ENCODE measurements at places on chromosomes 2 and 18. TPM values are rescaled to one million over a fixed set of nuclear protein-coding genes. Genes with fewer than 3 reads are reported as not detected.

- DNase-seq = no peak
Measured at GRCh38 chr2:104851291-104852089, 2.4 kb upstream of the POU3F3 start.

The C1QL2 gene
- total RNA-seq = 0.27 TPM

DNA sequence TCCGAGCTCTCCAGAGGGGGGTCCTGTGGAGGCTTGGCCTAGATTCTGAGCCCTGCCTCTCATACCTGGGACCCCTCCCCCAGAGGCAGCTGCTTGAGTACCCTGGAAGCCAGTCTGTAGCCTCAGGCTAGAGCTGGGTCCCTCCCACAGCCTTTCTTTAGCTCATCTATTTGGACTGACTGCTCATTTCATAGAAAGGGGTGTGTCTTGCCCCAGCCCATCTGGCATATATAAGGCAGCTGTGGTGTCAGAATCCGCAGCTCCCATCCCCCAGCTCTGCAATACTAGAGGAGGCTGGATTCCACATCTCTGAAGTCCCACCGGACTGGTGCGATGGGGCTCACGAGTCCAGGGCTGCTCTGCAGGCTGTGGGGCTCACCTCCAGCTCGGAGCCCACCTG, 26.1 kb downstream of the MPHOSPH10 start:
- no peak for DNase-seq

The PROKR1 gene
- total RNA-seq = 2.7 TPM

DNA sequence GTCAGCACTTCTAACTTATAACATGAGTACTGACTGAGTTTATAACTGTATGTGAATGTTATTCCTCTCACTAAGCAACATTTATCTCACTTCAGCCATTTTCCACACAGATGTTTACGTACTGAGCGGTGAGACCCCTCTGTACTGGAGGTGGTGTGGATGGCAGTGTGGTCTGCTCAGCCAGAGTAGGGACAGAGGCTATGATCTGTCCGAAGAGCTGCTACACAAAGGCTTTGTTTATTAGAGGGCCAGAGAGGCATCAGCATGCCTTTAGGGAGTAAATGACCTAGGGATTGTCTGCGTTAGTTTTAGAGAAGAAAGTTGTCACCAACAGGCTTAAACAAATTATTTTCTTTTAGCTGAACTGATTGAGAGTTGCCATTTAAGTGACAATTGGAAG, 23.2 kb upstream of the TACR1 start:
- DNase-seq = no peak

DNA sequence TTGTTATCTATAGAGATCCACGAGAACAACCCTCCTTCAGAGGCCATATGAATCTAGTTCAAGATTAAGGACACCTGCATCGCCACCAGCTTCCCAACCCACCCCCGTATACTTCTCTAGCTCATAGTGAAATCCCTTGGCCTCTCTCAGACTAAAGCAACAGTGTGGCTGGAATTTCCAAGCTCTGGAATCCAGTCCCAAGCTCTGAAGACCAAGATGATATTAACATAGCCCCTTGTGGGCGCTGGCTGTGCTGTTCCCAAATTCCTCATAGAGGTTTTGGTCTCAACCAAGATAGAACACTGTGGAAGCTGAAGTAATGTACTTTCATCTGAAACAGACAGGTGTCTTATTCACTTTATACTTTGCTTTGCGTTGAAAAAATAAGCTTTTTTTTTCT, 139.6 kb downstream of the MAP2 start:
- no peak for DNase-seq

GRCh38 chr2:159150280-159150746, 136.2 kb downstream of the WDSUB1 start:
- no peak for DNase-seq

DNA sequence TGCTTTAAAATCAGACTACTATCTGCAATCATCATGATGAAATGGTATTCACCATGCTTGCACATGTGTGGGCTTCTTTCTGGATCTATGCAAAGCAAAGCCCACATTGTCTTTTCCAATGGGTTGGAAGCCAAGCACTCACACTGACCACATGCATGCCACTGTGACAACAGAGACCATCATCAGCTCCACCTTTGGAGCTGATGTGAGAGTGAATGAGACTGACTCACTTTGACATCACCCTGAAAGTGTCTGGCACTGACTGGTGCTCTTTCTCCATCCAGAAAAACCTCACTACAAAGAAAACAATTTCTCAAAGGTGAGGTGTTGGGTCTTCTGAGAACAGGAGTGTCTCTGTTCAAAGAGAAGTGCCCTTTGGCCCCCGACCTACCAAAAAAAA, 4.7 kb downstream of the MYO5B start:
- no peak for DNase-seq

- no peak for DNase-seq
Measured at GRCh38 chr2:17879913-17880274, 1.4 kb downstream of the KCNS3 start.

DNA sequence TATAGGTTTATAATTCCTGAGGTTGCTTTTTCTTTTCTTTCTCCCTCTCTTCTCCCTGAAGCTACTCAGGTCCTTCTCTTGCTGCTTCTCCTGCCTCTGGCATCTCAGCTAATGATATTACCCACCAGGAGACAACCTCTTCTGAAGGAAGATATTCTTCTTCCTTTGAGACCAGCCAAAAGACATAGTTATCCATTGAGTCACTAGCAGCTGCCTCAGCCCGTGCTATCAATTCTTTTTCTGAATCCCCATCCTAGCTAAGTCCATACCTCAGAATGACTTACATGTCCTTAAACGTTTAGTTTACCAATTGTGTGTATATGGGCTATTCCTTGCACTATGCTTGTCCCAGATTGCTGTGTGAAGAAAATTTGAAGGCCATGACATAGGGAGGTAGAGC, 25.0 kb upstream of the RNF103 start:
- no peak for DNase-seq

The FEZ2 gene
- 60.2 TPM for total RNA-seq

GRCh38 chr2:28624793-28625701, 126.6 kb upstream of the PPP1CB start:
- no peak for DNase-seq

Data from cerebellum (tissue), 4 donors.